ENCODE measurements at places on chromosomes 12 and 14. TPM values are rescaled to one million over a fixed set of nuclear protein-coding genes. Genes with fewer than 3 reads are reported as not detected.
A peak's percentile ranks its signal among the peaks of the same experiment; 100 is the strongest.

DNA sequence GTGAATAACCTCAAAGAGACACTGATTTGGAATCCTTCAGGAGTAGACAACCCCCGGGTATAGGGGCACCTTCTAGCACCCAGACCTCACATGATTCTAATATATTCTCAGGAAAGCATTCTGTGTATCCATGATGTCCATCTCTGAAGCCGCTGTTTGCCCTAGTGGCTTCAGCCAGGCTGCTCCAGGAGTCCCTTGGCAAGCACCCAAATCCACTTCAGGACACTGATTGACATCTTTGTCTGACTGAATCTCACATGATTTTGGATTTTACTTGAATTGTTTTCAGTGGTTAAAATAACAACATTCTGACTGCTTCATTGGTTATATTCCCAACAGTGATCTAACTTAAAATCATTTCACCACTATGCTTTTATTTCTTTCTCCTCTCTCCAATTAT is 390.5 kb upstream of the CLEC14A start:
- DNase-seq = no peak

- DNase-seq = no peak
Observed at GRCh38 chr14:57962325-57963035, 96.6 kb upstream of the SLC35F4 start.

- peak; percentile 33 for DNase-seq
Observed at GRCh38 chr14:34035177-34035933, 84.5 kb upstream of the EGLN3 start.

- DNase-seq = no peak
Observed at GRCh38 chr14:88468406-88468805, 82.9 kb downstream of the SPATA7 start.

TBC1D30 gene
- polyA plus RNA-seq = 0.29 TPM

All from SK-N-SH (cell line).